Lung (tissue), 17 donors: ENCODE measurements at places on chromosomes 6 and 20.
A peak's percentile ranks its signal among the peaks of the same experiment; 100 is the strongest.

- DNase-seq = no peak
- no peak overlapping the region for H3K27ac ChIP-seq
Measured at GRCh38 chr6:170393807-170394399, 87.3 kb downstream of the FAM120B start.

DNA sequence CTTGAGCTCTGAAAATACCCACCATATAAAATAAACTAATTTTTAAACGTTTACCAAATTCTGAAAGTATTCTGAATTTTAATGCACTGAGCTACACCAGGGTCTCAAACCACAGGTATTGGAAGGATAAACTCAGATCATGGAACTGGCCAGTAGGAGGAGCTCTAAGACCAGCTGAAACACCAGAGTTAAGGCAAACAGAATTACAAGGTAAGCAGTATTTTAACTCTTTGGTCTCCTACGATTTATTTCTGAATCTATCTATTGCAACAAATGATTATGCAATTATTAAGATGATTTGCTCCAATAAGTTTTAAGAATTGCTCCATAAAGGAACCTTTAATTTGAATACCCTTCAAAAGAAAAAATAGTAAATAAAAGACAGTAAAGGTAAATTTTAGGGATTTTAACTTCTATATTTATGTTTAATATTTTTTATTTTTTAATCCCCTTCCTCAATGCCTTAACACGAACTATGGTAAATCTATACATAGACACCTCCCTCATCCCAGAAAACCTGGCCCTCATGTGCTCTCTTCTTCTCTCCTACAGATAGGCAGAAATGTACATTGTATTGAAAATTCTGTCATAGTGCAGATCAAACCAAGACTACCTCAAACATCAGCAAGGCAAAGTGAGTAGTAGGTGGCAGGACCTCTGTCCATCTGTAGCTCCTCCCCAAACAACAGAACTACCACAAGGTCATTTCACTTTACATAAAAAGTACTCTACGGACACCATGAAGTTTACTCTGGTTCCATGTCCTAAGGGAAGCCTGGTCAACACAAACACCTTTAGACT lies 58.4 kb downstream of the SMLR1 start:
- no peak overlapping the region for H3K27ac ChIP-seq
- peak; percentile 91 for DNase-seq
- H3K27me3 ChIP-seq = no peaks in the 10 kb centered on the region
- no peak overlapping the region for H3K4me3 ChIP-seq
- peaks cover 4% of the 10 kb centered on the region for H3K36me3 ChIP-seq
- no peaks in the 10 kb centered on the region for H3K4me1 ChIP-seq

DNA sequence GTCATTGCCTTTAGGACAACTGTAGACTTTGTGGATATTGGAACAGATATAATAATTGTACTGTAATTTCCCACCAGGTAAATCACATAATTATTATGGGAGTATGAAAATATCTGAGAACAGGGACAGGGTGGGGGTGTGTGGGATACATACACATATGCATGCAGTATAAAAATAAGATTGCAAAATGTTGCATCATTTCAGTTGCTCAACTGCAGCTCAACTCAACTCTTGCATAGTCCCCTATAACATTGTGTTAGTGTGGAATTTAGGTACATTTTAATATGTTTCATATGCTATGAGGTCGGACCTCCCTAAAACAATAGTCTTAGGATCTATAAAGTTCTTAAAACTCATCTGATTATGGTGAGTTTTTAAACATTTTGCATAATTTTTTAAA lies 275.0 kb upstream of the FLRT3 start:
- H3K27ac ChIP-seq = no peak overlapping the region
- H3K4me3 ChIP-seq = no peak overlapping the region
- no peak for DNase-seq
- H3K36me3 ChIP-seq = no peaks in the 10 kb centered on the region
- H3K27me3 ChIP-seq = no peaks in the 10 kb centered on the region

- no peak overlapping the region for H3K4me3 ChIP-seq
- no peaks in the 10 kb centered on the region for H3K27me3 ChIP-seq
- no peaks in the 10 kb centered on the region for H3K36me3 ChIP-seq
- no peak for DNase-seq
Measured at GRCh38 chr20:13265941-13266340, 44.9 kb downstream of the ISM1 start.

DNA sequence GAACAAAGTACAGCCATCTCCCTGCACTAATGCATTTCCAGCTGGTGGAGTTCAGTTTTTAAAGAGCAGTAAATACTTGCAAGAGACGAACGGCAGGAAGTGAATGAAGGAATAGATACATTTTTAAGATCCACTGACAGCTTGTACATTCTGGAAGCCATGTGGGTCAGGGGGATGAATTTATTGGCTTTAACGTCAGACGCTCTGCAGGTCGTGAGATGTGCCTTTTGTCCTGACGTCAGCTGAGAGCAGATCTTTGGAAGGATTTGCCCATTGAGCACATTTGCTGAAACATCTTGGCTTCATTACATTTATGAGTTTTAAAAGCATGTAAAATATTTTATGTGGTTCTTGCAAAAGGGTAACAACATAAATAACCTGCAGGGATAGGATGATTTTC lies 29.5 kb upstream of the SALL4 start:
- H3K36me3 ChIP-seq = no peaks in the 10 kb centered on the region
- H3K4me3 ChIP-seq = no peak overlapping the region
- H3K27ac ChIP-seq = no peak overlapping the region
- peaks cover 2% of the 10 kb centered on the region for H3K4me1 ChIP-seq
- no peaks in the 10 kb centered on the region for H3K27me3 ChIP-seq
- peak; percentile 65 for DNase-seq

DNA sequence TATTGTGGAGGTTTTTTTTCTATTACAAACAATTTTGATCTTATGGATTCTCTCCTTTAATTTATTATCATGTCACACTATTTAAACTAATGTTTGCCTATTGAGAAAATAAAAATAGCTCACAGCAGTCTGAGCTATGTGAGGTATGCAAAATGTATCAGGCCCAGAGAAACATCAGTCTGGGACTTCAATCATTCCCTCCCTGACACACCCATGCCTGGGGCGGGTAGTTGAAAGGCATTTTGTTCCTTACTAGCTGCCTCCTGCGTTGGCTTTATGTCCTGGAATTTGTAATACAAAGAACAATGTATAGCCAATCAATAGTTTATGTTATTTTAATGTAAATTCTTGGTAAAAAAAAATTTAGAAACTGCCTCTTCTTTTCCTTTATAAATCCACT lies 403.3 kb downstream of the EPM2A start:
- H3K4me1 ChIP-seq = no peaks in the 10 kb centered on the region
- no peaks in the 10 kb centered on the region for H3K27me3 ChIP-seq
- no peak overlapping the region for H3K27ac ChIP-seq
- no peaks in the 10 kb centered on the region for H3K36me3 ChIP-seq

- peak; percentile 86 for DNase-seq
- peaks cover 17% of the 10 kb centered on the region for H3K36me3 ChIP-seq
- H3K4me3 ChIP-seq = peak overlapping the region; percentile 57
- peak overlapping the region; percentile 100 for H3K27ac ChIP-seq
- H3K4me1 ChIP-seq = no peaks in the 10 kb centered on the region
Measured at GRCh38 chr20:45934046-45934585, 367 bp upstream of the PCIF1 start.

DNA sequence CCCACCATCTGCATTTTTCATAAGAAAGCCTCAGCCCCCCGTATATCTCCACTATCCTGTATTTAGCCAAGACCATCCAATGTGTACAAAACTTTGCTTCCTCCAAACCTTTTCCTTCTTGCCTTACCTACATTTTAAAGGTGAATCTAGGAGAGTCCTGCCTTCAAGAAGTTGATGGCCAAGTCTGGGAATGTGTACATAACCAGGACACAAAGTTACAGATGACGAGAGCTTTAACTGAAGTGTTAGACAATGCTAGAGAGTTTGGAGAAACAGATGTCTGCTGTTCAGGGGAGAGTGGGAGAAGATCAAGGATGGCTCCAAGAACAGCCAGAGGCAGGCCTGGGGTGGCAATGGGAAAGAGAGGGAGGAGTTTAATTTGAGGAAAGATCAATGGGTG lies 2.3 kb upstream of the UQCC2 start:
- H3K27ac ChIP-seq = no peak overlapping the region
- no peaks in the 10 kb centered on the region for H3K27me3 ChIP-seq
- H3K36me3 ChIP-seq = peaks cover 2% of the 10 kb centered on the region
- H3K4me1 ChIP-seq = peaks cover 51% of the 10 kb centered on the region

- DNase-seq = no peak
- H3K27ac ChIP-seq = no peak overlapping the region
- H3K4me1 ChIP-seq = peaks cover 35% of the 10 kb centered on the region
- no peaks in the 10 kb centered on the region for H3K36me3 ChIP-seq
Measured at GRCh38 chr20:58566981-58567380, 51.8 kb upstream of the APCDD1L start.
